ENCODE measurements at places on chromosomes 11 and 22.

DNA sequence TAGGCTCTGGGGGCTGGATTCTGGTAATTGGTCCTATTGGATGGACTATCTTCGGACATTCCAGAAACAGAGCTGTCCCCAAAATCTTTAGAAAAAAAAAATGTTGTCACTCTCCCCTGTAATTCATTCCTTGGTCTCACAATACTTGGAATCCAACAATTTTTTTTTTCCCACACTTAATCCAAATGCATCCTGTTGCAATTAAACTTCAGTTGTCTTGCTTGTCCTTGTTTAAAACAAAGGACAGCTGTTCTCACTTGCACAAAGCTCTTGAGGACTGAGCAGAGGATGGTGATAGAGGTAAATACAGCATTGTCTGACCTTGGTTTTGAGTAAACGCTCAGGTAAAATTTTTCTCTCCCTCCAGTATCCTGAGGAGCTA, 75.3 kb downstream of the SC5D start:
- DNase-seq, result no peak

- no peak for DNase-seq
Observed at GRCh38 chr11:62484352-62484751, 62.3 kb downstream of the AHNAK start.

GRCh38 chr22:18063306-18063705, 14.5 kb upstream of the PEX26 start:
- no peak for DNase-seq

DNA sequence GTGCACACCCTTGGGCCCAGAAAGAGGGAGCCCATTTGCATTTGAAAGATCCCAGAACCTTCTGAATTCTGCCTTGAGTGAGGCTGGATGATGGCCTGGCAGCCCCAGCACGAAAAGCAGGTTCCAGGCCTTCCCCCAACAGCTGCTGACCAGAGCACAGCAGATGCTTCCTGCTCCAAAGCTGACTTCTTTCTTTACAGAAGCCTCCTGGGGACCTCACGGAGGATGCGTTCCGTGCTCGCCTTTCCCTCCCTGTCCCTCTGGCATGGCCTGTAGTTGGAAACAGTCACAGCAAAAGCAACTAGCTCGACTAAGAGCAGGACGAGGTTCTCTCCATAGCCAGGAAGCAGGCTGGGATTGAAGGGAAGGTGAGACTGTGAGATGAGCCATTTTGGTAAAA, 107.7 kb upstream of the B3GAT1 start:
- DNase-seq, result no peak

- no peak for DNase-seq
Observed at GRCh38 chr22:38951734-38952133, 5.7 kb upstream of the APOBEC3A start.

DNA sequence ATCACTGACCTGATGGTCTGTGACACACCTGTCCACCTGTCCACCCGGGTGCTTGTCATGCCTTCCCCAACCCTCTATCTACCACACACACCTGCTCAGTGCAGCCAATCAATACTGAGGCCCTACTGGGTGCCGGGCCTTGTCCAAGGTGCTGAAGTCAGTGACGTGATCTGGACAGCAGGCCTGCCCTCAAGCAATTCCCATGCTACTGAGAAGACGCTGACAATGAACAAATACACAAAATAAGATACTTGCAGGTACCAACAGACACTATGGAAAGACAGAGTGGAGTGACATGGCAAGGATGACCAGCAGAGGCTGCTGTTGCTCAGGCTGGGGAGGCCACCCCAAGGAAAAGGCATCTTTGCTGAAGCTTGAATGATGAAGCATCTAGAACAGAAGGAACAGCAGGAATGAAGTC, 21.2 kb downstream of the PLAAT3 start:
- DNase-seq, result no peak

- no peak for DNase-seq
Observed at GRCh38 chr11:20467487-20468185, 80.1 kb downstream of the PRMT3 start.

GRCh38 chr11:72764503-72764902, 12.3 kb upstream of the ARAP1 start:
- DNase-seq, result no peak

- no peak for DNase-seq
Observed at GRCh38 chr11:61996933-61997332, 29.5 kb upstream of the FTH1 start.

GRCh38 chr11:102493524-102493923, 37.0 kb downstream of the MMP7 start:
- DNase-seq, result no peak

DNA sequence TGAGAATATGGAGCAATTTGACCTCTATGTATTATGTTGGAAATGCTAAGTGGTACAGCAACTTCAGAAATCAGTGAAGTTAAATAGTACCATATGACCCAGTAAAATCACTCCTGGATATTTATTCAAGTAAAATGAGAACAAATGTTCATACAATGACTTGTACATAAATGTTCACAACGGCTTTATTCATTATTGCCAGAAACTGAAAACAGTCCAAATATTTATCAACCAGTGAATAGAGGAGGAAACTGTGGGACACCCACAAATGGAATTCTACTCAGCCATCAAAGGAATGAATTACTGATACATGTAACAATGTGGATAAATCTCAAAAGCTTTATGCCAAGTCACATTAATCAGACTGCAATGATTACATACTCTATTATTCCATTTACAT, 416.3 kb downstream of the AASDHPPT start:
- no peak for DNase-seq

- no peak for DNase-seq
Observed at GRCh38 chr22:49954991-49955580, 5.5 kb upstream of the PIM3 start.

DNA sequence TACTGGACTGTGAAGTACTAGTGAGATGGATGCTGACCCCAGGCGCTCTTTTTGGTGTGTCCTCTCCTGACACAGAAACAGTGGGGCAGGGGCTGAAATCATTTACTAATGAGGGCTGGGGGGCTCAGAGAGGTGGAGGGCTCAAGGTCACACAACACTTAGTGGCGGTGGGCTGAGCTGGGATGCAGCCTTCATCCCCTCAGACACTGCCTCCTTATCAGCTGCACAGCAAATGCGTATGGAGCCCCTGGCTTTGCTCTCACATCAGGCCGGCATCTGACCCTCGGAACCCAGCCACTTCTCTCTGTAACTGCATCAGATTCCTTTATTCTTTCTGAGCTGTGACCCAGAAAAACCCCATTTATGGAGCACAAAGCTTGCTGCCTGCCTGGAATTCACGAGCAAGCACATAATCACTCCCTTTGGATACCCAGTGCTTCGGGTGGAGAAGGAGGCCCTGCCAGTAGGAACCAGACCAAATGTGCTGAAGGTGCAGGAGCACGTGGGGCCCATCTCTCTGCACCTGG, 736.6 kb downstream of the TBC1D22A start:
- DNase-seq, result no peak

DNA sequence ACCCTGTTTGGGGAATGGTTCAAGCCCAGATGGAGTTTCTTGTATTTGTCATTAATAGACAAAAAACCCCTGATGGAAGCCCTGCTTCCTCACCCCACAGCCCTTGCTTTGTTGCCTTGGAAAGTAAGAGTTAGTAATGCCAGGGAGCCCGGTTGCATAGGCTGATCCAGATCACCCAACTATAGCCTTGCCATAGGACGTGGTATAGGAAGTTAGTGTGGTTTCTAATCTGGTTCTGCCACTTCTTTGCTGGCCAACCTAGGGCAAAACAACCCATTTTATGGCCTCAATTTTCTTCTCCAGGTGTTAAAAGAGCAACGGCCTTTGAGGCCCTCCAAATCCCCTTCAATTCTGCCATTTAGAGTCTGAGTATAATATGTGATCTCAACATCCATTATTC, 97.9 kb downstream of the STIM1 start:
- DNase-seq, result no peak

DNA sequence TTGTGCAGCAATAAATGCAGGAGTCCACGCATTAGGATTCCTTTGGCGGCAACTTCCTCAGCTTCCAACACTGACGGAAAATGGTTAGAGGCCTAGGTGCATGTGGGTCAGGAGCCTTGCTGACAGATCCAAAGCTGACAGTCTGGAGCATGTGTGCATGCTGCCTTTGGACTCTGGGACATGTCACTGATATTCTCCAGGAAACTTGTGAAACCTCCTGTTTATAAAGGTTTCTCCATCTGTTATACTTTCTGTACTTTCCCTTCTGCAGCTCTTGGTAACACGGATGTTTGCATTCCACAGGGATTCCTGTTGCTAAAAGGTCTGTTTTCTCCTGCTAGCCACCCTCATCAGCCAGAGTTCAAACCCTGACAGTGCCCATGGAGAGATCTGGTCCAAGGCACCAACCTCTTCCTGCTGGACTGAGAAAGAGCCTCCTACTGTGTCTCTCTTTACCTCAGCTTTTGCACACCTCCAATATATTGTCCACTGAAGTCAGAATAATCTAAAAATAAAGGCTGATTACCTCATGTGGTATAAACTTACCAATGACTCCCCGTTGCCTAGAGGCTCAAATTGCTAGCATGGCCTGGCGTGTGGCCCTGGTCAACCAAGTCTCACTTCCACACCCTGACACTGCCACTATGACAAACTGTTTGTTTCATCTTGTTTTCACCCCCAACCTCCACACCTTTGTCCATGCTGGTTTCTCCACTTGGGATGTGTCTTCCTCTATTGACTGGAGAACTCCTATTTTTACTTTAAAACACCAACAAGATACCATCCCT, 31.1 kb upstream of the LYVE1 start:
- DNase-seq, result no peak

DNA sequence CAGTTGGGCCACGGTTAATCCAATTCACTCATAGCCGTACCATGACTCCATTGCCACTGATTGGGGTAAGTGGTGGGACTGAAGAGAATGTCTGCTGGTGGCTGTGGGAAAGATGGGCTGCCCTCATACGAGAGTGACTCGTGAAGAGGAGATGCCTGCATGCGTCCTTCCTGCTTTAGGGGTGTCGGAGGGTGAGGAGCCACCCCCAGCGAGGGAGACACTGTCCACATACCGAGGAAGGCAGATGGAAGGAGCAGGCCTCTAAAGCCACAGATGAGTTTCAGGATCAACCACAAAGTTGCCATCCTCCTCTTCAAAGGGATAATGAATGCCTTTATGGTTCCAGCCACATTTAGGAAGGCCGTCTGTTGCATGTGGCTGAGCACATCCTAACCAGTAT, 83.2 kb downstream of the GRIK4 start:
- DNase-seq, result no peak

DNA sequence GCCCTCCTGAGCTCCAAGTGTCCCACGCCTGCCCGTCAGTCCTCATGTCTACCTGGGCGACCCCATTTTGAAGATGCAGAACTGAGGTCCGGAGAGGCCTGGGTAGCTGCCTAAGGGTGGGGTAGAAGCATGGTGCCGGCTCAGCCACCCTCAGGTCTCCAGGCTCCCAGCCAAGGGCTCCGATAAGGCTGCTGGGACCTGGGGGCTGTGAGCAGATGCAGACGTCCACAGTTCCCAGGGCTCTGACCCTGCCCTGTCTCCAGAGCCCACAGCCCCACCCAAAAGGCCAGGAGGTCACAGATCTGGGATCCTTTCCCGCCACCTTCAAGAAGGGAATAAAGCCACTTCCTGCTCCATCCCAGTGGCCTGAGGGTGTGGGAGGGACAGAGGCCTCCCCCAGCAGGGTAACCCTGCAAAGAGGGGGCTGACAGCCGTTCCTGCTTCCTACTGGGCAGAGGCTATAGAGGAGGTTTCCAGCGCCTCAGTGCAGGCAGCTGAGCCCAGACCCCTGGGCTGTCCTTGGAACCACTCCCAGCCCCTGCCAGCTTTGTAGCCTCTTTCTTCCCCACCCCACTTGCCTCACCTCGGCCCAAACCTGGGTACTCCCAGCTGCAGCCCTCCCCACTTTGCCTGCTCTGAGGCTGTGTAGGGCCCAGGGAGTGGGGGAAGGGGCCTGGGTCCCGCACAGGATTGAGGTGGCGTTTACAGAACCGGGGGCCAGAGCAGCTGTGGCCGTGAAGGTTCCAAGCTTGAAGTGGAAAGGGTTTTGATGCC, 85.5 kb downstream of the CDKN1C start:
- DNase-seq, result no peak
